ENCODE measurements at places on chromosomes 5 and 9.
A peak's percentile ranks its signal among the peaks of the same experiment; 100 is the strongest.

DNA sequence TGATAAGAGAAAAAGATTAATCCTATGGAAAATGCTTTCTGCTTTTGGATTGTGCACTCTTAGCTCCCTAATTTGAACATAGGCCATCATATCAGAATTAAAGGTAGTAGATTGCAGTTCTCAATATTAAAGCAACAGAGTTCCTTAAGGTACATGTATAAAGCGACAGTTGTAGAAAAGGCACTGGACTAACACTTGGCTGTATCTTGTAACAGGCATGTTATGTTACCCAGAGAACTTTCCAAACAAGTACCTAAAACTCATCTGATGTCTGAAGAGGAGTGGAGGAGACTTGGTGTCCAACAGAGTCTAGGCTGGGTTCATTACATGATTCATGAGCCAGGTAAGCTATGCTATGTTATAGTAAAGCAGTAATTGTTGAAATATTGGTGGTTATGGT lies 3.3 kb upstream of the SECISBP2 start:
- peaks cover 67% of the 10 kb centered on the region for H3K4me1 ChIP-seq
- H3K27me3 ChIP-seq: no peaks in the 10 kb centered on the region
- peak overlapping the region; percentile 89 for H3K27ac ChIP-seq
- no peak for DNase-seq
- H3K4me3 ChIP-seq: peak overlapping the region; percentile 97

GRCh38 chr5:153676406-153676805 lies 185.9 kb downstream of the GRIA1 start:
- H3K27me3 ChIP-seq: no peaks in the 10 kb centered on the region
- no peak for DNase-seq
- H3K4me3 ChIP-seq: no peak overlapping the region

DNA sequence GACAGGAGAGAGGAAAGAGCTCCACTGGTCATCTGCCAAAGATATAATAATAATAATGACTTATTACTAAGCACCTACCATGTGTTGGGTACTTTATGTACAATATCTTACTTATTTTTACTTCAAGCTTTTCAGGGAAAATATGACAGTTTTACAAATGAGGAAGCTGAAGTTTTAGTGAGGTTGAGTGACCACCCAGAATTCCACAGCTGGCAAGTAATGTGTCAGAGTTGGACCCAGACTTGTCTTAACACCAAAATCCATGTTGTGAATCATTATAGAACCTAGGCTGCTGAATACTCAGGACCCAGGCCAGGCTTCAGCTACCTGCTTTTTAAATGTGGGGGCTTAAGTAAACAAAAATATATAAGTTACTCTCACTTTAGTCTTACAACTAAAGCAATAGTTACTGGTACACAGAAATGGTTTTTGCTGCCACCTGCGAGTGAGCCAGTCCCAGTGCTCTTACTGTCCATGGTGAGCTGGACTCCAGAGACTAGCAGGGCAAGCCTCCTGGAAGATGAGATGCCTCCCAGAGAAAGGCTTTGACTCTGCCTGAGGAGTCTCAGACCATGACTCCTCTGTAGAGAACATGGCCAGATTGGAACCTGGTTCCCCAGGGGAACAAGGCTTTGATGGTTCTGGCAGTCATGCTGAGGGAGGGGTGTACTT lies 29.9 kb downstream of the RUSC2 start:
- no peaks in the 10 kb centered on the region for H3K27me3 ChIP-seq
- H3K36me3 ChIP-seq: no peaks in the 10 kb centered on the region
- no peak for DNase-seq
- no peak overlapping the region for H3K4me3 ChIP-seq
- no peaks in the 10 kb centered on the region for H3K4me1 ChIP-seq

DNA sequence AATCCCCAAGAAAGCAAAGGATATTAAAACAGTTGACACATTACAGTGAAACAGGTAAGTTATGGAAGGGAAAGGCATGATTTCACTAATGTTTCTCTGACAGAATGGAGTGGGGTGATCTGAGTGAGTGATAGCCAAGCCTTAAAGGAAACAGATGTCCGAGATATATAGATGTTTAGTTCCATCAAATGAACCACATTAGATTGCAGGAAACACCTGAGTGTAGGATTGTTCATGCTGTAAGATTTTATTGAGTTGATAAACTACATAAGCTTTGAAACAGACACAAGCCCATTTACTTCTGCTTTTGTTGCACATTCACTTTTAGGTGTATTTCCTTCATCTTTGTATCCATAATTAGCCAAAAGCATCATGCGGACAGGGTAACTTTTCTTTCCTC lies 167.1 kb upstream of the PPP1R2B start:
- H3K36me3 ChIP-seq: no peaks in the 10 kb centered on the region
- no peaks in the 10 kb centered on the region for H3K4me1 ChIP-seq
- peaks cover 32% of the 10 kb centered on the region for H3K27me3 ChIP-seq
- DNase-seq: no peak

DNA sequence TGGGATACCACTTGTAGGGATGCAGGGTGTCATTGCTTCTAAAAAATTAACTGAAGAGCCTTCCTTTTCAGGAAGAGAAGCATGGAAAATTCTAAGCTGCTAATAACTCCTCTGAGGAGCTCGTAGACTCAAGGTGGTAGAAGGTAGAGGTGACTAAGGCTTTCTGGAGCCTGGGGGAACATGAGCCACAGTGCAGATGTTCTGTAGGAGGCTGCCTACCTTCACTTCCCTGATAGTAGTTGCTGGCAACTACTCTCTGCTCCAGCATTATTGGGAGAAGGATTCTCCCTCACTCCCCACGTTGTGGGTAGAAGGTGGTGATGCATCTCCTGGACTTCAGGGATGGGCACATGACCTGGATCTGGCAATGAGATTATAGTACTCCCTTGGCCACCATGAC lies 86.7 kb upstream of the STARD4 start:
- no peaks in the 10 kb centered on the region for H3K4me1 ChIP-seq
- DNase-seq: no peak
- no peak overlapping the region for H3K27ac ChIP-seq
- H3K27me3 ChIP-seq: peaks cover 5% of the 10 kb centered on the region

DNA sequence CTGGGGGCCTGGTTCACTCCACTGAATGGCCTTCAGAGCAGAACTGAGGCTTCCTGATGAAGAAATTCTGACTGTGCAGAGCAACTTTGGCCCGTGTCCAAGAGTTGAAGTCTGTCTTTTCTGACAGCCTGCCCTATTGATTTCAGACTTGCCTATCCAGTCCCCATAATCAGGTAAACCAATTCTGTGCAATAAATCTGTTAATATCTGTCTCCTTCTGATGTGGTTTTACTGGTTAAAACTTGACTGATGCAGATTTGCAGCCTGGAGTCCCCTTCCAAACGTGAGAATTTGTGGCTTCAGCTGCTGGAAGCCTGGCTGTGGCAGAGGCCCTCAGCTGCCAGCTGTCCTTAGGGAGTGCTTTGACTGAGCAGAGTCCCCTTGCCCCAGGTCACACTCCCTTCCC lies 283.9 kb upstream of the ANKRD55 start:
- H3K4me1 ChIP-seq: peaks cover 23% of the 10 kb centered on the region
- no peak for DNase-seq
- no peak overlapping the region for H3K4me3 ChIP-seq
- no peaks in the 10 kb centered on the region for H3K27me3 ChIP-seq
- H3K36me3 ChIP-seq: no peaks in the 10 kb centered on the region

- no peaks in the 10 kb centered on the region for H3K27me3 ChIP-seq
- H3K4me3 ChIP-seq: no peak overlapping the region
- no peaks in the 10 kb centered on the region for H3K36me3 ChIP-seq
- DNase-seq: no peak
- H3K4me1 ChIP-seq: no peaks in the 10 kb centered on the region
Measured at GRCh38 chr9:103193992-103194391, 198.9 kb downstream of the CYLC2 start.

GRCh38 chr5:13609504-13609903 lies 335.0 kb downstream of the DNAH5 start:
- no peaks in the 10 kb centered on the region for H3K36me3 ChIP-seq
- H3K4me3 ChIP-seq: no peak overlapping the region
- no peaks in the 10 kb centered on the region for H3K4me1 ChIP-seq
- H3K27ac ChIP-seq: no peak overlapping the region

GRCh38 chr9:117374076-117374725 lies 40.7 kb downstream of the ASTN2 start:
- no peak overlapping the region for H3K27ac ChIP-seq
- H3K36me3 ChIP-seq: no peaks in the 10 kb centered on the region
- DNase-seq: no peak
- no peak overlapping the region for H3K4me3 ChIP-seq
- no peaks in the 10 kb centered on the region for H3K27me3 ChIP-seq

Measured in activated T-cell treated with anti-CD3 and anti-CD28 coated beads, Interleukin-2, amount 50 U/mL, for 72 hours (primary cell).